Activated naive CD4-positive, alpha-beta T cell (primary cell): ENCODE measurements at places on chromosomes 7 and 10.

- no peak for DNase-seq
Measured at GRCh38 chr7:100674411-100675104, 1.0 kb downstream of the GNB2 start.

GRCh38 chr7:93014410-93014809 lies 103.4 kb downstream of the SAMD9 start:
- no peak for DNase-seq

GRCh38 chr10:101140950-101141615 lies 10.0 kb downstream of the TLX1 start:
- no peak for DNase-seq

DNA sequence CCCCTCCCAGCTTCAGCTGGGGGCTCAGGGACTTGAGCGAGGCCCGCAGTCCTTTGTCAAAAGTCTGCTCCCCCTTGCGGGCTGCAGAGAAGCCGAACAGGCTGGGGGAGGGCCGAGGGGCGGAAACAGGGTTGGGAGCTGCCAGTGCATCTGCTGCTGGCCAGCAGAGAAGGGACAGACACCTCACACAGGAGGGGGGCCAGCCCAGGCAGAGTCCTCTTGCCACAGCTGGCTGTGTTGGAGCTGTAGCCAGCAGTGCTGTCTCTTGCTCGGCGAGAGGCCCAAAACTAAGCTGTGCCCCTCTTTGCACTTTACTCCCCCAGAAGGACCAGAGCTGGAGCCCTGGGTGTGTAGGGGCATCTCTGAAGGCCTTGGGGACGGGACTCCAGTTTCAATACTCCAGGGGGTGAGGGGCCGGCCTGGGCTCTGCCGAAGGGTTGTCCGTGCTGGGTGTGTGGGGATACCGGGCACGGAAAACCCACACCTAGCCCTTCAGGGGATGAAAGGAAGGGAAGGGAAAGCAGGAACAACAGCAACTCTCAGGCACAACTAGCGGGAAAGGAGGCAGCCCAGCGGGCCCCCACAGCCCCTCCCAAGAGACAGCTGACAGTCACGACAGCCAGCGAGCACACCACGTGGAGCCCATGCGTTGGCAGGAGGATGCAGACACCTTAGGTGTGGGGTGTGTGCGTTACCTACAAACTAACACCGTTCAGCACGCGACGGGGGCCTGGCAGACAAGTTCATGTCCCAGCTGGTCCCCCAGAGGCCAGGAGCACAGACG lies 17.8 kb downstream of the YKT6 start:
- no peak for DNase-seq

GRCh38 chr10:28429573-28430216 lies 103.2 kb upstream of the WAC start:
- no peak for DNase-seq

DNA sequence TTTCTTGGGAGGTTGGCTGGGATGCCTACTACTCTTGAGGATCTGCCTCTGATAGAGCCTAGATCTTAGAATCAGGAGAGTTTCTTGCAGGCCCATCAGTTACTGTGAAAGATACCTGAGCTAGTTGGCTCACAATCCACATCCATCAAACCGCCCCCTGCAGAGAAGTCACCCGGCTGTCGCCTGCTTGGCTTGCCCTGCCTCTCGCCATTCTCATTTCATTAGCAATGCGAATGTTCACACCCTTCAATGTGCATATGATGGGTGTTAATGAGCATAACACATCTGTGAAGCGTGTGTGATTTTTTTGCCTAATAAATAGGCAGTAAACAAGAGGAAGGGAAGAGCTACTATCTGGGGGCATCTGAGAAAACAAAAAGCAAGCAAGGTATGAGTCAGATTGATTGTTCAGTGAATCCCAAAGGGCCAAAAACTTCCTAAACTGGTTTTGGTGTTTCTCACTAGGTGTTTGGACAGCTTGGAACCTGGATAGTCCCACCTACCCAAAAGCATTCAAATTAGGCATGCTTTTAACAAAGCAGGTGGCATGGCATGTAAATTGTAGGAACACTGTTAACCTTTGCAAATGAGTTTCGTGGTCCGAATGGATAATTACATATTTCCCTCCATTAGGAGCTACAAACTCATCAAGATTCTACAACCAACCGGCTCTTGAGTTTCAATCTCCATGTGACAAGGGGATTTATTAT lies 272.3 kb upstream of the C7orf33 start:
- no peak for DNase-seq

- DNase-seq = no peak
Measured at GRCh38 chr7:84196084-84196503, 1.5 kb upstream of the SEMA3A start.

- no peak for DNase-seq
Measured at GRCh38 chr7:151566897-151567320, 47.2 kb upstream of the RHEB start.

DNA sequence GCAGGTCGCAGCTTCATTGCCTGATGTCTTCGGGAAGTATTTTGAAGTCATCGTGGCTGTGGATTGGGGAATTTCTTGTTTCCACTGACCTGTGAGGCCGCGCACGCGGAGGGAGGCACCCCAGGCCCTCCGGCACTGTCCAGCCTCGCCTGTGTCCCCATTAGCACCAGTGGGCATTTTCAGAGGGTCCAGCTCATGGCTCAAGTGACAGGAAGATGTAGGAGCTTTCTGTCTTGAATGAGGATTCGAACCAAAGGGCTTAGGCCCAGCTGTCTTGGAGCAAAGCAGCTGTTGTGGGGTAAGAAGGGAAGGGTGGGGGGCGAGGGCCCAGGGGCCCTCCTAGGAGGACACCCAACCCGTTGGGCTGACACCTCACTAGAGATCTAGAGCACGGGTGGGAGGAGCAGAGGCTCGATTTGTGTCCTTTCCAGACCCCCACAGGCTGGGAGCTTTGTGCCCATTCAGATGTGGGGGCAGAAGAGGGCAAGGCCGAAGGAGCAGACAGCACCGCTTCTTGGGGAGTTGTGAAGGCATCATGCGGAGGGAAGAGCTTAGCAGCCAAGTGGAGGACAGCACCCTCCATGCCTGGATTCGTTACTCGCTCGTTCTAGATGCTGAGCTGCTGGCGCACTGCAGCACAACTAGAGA lies 914 bp downstream of the ZNF37A start:
- DNase-seq = no peak
